Natural killer cell treated with Interleukin-12 subunit alpha and Interleukin-12 subunit beta and Interleukin-15 and Interleukin-18, amount 100 ng/mL, for 72 hours (primary cell): ENCODE measurements at places on chromosomes 5 and 9. TPM values are rescaled to one million over a fixed set of nuclear protein-coding genes. Genes with fewer than 3 reads are reported as not detected.

DNA sequence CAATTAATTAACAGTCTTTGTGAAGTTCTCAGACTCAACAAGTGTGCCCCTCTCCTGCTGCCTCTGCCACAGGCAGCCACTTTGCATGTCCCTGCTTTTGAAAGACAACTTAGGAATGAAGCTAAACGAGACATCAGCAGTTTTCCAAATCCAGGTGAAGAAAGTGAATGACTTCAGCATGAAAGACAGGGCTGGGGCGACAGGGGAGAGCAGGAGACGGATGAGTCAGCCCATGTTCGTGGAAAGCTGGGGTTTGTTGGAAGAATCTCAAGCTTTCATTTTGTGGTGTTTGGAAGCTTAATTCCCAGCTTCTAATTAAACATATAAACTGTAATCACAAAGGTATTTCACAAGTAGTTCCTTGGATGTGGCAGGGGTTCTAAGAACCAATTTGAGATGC is 207.8 kb upstream of the MAP3K1 start:
- no peak overlapping the region for H3K27ac ChIP-seq
- DNase-seq = no peak
- peaks cover 9% of the 10 kb centered on the region for H3K27me3 ChIP-seq
- peaks cover 17% of the 10 kb centered on the region for H3K4me1 ChIP-seq

GRCh38 chr5:77662635-77663034 is 24.1 kb upstream of the OTP start:
- H3K27me3 ChIP-seq = peaks cover 20% of the 10 kb centered on the region
- H3K4me1 ChIP-seq = no peaks in the 10 kb centered on the region
- no peak overlapping the region for H3K4me3 ChIP-seq
- no peaks in the 10 kb centered on the region for H3K36me3 ChIP-seq

GRCh38 chr9:136086951-136087740 is 7.9 kb downstream of the NACC2 start:
- peaks cover 30% of the 10 kb centered on the region for H3K4me1 ChIP-seq
- peak overlapping the region; percentile 57 for H3K27ac ChIP-seq
- H3K4me3 ChIP-seq = no peak overlapping the region
- DNase-seq = no peak
- H3K27me3 ChIP-seq = no peaks in the 10 kb centered on the region

GRCh38 chr5:140312067-140312790 is 9.3 kb upstream of the PFDN1 start:
- DNase-seq = no peak
- peaks cover 10% of the 10 kb centered on the region for H3K4me1 ChIP-seq
- peaks cover 28% of the 10 kb centered on the region for H3K27me3 ChIP-seq

DNA sequence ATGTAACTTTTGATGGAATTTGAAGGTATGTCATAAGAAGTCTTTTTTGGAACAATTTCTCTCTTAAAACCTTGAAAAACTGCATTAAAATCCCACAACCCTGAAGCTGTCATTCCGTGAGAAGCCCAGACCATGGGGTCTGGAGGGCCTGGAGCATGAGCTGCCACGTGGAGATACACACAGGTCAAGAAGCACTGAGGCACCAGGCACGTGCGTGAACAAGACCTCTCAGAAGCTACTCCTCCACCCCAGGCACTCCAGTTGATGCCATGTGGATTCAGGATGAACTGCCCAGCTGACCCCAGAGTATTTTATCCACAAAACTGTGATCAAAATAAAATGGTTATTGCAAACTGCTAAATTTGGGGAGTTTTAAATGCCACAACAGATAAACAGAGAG is 227.5 kb upstream of the BRINP1 start:
- DNase-seq = no peak
- H3K4me1 ChIP-seq = no peaks in the 10 kb centered on the region
- no peak overlapping the region for H3K27ac ChIP-seq
- H3K27me3 ChIP-seq = no peaks in the 10 kb centered on the region

DNA sequence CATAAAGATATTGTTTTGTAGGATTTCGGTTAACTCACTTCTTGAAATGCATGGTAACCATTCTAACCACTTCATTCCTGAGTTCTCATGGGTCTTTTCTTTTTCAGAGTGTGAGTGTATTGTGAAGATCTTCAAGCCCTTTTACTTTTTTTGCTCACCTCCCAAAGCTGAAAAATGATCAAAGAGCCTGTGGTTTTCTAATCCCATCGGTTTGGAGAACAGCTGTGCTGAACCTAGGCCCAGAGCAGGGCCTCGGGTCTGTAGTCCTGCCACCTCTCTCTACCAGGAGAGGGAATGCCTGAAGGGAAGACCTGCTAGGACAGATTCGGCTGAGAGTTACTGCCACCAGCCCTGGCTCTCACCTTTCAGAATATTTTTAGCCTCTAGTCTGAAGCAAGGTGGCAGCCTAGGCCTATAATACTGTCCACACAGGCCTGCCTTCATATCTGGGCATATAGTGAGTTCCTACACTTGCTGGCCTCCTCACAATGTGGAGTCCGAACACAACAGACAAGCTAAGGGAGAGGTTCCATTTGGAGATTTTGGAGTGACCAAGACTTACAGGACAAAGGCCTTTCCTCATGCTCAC is 13.8 kb downstream of the RGMB start:
- H3K36me3 ChIP-seq = no peaks in the 10 kb centered on the region
- no peak overlapping the region for H3K27ac ChIP-seq
- DNase-seq = no peak

- no peak overlapping the region for H3K27ac ChIP-seq
- peaks cover 9% of the 10 kb centered on the region for H3K27me3 ChIP-seq
- DNase-seq = no peak
- H3K36me3 ChIP-seq = no peaks in the 10 kb centered on the region
Measured at GRCh38 chr5:173472164-173472563, 143.9 kb upstream of the STC2 start.

- no peak for DNase-seq
- no peak overlapping the region for H3K27ac ChIP-seq
- H3K36me3 ChIP-seq = no peaks in the 10 kb centered on the region
- no peaks in the 10 kb centered on the region for H3K4me1 ChIP-seq
- no peak overlapping the region for H3K4me3 ChIP-seq
Measured at GRCh38 chr5:68957591-68957990, 136.2 kb upstream of the SLC30A5 start.

GRCh38 chr5:167011196-167011595 is 1280.2 kb upstream of the WWC1 start:
- no peaks in the 10 kb centered on the region for H3K27me3 ChIP-seq
- H3K4me3 ChIP-seq = no peak overlapping the region
- no peak for DNase-seq
- H3K4me1 ChIP-seq = no peaks in the 10 kb centered on the region
- no peaks in the 10 kb centered on the region for H3K36me3 ChIP-seq
- no peak overlapping the region for H3K27ac ChIP-seq

GRCh38 chr9:91868732-91869391 is 81.2 kb downstream of the ROR2 start:
- H3K27ac ChIP-seq = no peak overlapping the region
- no peaks in the 10 kb centered on the region for H3K36me3 ChIP-seq
- peaks cover 28% of the 10 kb centered on the region for H3K27me3 ChIP-seq
- no peak overlapping the region for H3K4me3 ChIP-seq

GRCh38 chr5:939368-939767 is 46.7 kb downstream of the TRIP13 start:
- no peak overlapping the region for H3K27ac ChIP-seq
- H3K4me1 ChIP-seq = no peaks in the 10 kb centered on the region
- DNase-seq = no peak
- no peaks in the 10 kb centered on the region for H3K36me3 ChIP-seq

GRCh38 chr5:5430136-5430535 is 7.7 kb downstream of the ICE1 start:
- no peak overlapping the region for H3K4me3 ChIP-seq
- no peak for DNase-seq
- H3K4me1 ChIP-seq = peaks cover 31% of the 10 kb centered on the region
- H3K27me3 ChIP-seq = no peaks in the 10 kb centered on the region
- peaks cover 5% of the 10 kb centered on the region for H3K36me3 ChIP-seq

- H3K36me3 ChIP-seq = peaks cover 16% of the 10 kb centered on the region
- H3K4me1 ChIP-seq = peaks cover 61% of the 10 kb centered on the region
- H3K4me3 ChIP-seq = peak overlapping the region; percentile 70
- peak overlapping the region; percentile 89 for H3K27ac ChIP-seq
Measured at GRCh38 chr5:150788977-150789376, 10.4 kb downstream of the SMIM3 start.

GRCh38 chr9:7936163-7936562 is 136.6 kb upstream of the DMAC1 start:
- H3K4me3 ChIP-seq = peak overlapping the region; percentile 71
- no peaks in the 10 kb centered on the region for H3K27me3 ChIP-seq
- H3K4me1 ChIP-seq = peaks cover 16% of the 10 kb centered on the region
- peaks cover 10% of the 10 kb centered on the region for H3K36me3 ChIP-seq
- peak overlapping the region; percentile 50 for H3K27ac ChIP-seq
- no peak for DNase-seq

GRCh38 chr5:150255659-150256409 is 33.7 kb downstream of the CAMK2A start:
- DNase-seq = no peak
- H3K27ac ChIP-seq = no peak overlapping the region
- no peaks in the 10 kb centered on the region for H3K36me3 ChIP-seq
- H3K27me3 ChIP-seq = peaks cover 2% of the 10 kb centered on the region
- no peaks in the 10 kb centered on the region for H3K4me1 ChIP-seq

DNA sequence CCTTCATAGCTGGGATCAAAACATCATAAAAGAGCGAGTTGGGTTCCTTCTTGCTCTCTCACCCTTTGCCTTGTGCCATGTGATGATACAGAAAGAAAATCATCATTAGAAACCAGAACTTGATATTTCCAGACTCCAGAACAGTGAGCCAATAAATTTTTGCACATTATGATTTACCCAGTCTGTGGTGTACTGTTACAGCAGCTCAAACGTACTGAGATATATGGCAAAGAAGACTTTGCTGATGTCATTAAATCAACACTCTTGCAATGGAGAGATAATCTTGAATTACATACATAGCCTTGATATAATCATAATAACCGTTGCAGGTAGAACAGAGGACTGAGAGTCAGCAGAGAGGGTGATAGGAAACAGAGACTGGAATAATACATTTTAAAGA is 1271.6 kb downstream of the CDH12 start:
- H3K27ac ChIP-seq = no peak overlapping the region
- H3K27me3 ChIP-seq = no peaks in the 10 kb centered on the region
- no peaks in the 10 kb centered on the region for H3K4me1 ChIP-seq
- peaks cover 17% of the 10 kb centered on the region for H3K36me3 ChIP-seq
- no peak for DNase-seq

GRCh38 chr5:35114698-35115097 is 66.9 kb upstream of the AGXT2 start:
- H3K4me3 ChIP-seq = no peak overlapping the region
- no peaks in the 10 kb centered on the region for H3K4me1 ChIP-seq
- H3K27me3 ChIP-seq = no peaks in the 10 kb centered on the region
- H3K27ac ChIP-seq = no peak overlapping the region
- DNase-seq = no peak

DNA sequence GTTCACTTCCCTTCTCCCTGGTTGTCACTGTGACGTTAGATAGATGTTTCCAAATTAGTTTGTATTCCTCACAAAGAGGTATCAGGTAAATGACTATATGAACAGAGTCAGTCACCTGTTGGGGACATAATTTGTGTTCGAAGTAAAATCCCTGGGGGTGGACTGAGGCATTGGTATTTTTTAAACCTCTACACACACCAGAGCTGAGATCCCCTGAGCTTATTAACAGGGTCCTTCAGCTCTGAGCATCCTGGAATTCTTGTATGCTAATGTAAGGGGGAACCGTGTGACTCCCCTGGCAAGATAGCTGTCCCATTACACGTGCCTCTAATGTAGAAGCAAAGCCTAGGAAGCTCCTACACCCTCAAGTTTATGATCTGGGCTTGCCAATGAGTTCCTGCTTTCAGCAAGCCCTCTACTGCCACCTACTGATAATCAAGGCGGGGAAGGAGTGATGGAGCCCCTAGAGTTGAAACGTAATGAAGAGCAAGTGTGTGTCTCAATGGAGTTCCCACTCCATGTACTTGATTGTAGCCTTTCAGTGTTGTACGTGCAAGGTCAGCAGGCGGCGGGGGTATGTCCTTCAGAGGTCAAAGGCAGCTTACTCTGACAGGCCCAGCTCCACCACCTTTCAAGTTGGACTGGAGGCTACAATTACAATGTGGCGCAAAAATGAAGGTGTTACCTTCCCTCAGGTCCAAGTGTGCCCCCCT is 14.4 kb downstream of the PRKACG start:
- H3K27ac ChIP-seq = peak overlapping the region; percentile 31
- no peak for DNase-seq
- H3K4me1 ChIP-seq = peaks cover 27% of the 10 kb centered on the region
- no peaks in the 10 kb centered on the region for H3K36me3 ChIP-seq
- no peaks in the 10 kb centered on the region for H3K27me3 ChIP-seq

DNA sequence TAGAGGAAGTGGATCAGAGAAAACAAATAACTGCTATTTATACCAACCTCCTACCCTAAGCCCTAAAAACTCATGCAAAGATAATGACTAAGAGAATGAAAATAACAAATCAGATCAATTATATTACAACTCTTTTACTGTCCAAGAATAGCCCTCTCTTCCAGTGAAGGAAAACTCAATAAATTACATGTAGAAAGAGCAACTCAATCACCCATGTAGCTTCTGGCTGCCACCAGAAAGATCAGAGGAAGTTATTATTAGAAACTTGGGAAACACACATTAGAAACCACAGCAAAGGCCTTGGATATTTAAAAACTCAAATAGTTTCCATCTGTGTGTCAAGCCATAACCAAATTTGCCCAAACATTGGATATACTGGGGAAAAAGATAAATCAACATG is 134.0 kb upstream of the TARS1 start:
- peaks cover 4% of the 10 kb centered on the region for H3K36me3 ChIP-seq
- H3K4me3 ChIP-seq = no peak overlapping the region
- no peaks in the 10 kb centered on the region for H3K27me3 ChIP-seq
- DNase-seq = no peak
- no peaks in the 10 kb centered on the region for H3K4me1 ChIP-seq
- no peak overlapping the region for H3K27ac ChIP-seq

DNA sequence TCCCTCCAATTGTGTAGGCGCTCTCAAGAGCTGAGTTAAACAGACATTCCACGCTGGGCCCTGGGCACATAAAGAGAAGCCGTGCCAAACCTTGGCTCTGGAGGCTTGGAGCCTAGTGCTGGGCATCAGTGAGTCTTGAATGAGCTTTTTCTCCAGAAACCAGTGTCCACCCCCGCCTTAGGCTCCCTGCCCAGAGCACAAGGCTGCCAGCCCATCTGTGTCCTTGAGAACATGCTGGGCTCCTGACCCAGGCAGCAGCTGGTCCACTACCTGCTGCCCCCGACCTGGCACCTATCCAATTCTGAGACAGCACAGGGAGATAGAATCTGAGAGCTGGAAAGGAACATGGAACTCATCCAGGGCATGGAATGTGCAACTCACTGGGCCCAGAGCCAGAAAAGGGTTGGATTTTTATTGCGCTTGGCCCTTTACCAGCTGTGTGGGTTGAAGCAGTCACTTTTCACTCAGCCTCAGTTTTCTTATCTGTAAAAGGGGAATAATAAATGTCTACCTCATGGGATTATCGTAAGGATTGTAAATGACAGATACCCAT is 92.4 kb upstream of the CPLX2 start:
- no peaks in the 10 kb centered on the region for H3K4me1 ChIP-seq
- peaks cover 45% of the 10 kb centered on the region for H3K27me3 ChIP-seq
- no peak overlapping the region for H3K27ac ChIP-seq
- no peak for DNase-seq
- no peaks in the 10 kb centered on the region for H3K36me3 ChIP-seq

- H3K27ac ChIP-seq = no peak overlapping the region
- H3K4me3 ChIP-seq = no peak overlapping the region
- no peaks in the 10 kb centered on the region for H3K36me3 ChIP-seq
- H3K27me3 ChIP-seq = peaks cover 17% of the 10 kb centered on the region
- H3K4me1 ChIP-seq = no peaks in the 10 kb centered on the region
Measured at GRCh38 chr5:96493219-96493790, 60.3 kb upstream of the PCSK1 start.

Gene PCDHB5
- total RNA-seq = not detected

Gene HAPLN1
- not detected for total RNA-seq

Gene PRLR
- total RNA-seq = not detected

Gene ADAM19
- 358 TPM for total RNA-seq

Gene ABCA1
- total RNA-seq = 4.9 TPM

Gene TRPM3
- total RNA-seq = not detected
